ENCODE measurements at places on chromosomes 3 and 15.

DNA sequence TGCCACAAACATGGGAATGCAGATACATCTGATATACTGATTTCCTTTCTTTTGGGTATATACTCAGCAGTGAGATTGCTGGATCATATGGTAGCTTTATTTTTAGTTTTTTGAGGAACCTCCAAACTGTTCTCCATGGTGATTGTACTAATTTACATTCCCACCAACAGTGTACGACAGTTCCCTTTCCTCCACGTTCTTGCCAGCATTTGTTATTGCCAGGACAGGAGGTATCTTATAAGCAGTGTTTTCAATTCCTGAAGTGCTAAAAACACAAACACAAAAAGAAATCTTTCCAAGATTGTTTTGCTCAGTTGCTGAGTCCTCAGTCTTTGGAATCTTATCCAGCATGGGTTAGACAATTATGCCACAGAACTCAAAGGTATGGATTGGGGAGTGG is 13.5 kb downstream of the GTF2E1 start:
- DNase-seq = no peak

GRCh38 chr3:151960961-151961580 is 87.6 kb downstream of the SUCNR1 start:
- no peak for DNase-seq

GRCh38 chr3:14505001-14505802 is 34.9 kb downstream of the GRIP2 start:
- DNase-seq = no peak

GRCh38 chr3:194339840-194340239 is 11.3 kb downstream of the CPN2 start:
- no peak for DNase-seq

- DNase-seq = no peak
These were observed 19.8 kb downstream of the HMG20A start for GRCh38 chr15:77440378-77440999.

GRCh38 chr15:85941186-85941855 is 138.3 kb upstream of the AGBL1 start:
- DNase-seq = no peak

DNA sequence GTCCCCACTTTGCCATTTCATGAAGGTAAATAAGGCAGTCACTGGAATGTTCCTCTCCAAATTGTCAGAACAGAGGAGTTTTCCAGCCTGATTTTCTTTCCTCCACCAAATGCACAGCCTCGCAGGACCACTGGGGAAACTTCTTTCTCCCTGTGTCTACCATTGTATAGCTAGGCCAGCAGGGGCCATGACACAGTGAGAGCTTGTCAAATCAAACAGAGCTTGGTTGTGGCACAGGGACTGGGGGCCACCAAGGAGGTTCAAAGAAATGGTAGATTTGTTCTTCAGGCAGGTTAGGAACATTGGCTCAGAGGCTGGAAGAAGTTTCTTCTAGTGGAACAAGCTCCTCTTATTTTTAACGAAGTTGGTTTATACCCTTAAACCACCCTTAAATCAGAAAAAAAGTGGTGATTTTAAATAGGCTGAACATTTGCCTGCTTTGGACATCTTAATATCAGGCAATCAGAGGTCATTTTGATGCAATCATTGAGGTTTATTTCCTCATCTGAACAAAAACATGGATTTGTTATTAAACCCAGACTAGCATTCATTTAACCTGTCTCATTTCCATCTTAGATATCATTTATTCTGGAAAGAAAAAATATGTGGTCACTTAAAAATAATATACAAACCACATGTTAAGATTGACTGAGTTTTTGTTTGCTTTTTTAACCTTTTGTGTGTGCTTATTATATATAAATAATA is 105.6 kb downstream of the GTPBP8 start:
- DNase-seq = no peak

DNA sequence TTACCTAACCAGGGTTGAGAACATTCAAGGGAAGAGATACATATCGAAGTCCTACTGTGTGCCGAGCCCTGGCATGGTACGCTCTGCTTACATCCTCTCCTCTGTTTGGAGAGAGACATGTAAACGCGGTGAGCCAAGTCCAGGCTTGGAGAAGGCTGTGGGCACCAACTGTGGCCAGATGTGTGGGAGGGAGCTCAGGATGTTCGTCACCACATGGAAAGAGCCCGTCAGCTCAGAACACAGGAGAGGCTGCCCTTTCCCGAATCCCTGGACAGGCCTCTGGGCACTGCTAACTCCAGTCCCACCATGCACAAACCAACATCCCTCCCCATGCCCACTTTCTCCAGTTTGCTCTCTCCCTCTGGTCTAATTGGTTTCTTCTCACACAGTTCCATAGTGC is 43.0 kb downstream of the MESD start:
- DNase-seq = no peak

DNA sequence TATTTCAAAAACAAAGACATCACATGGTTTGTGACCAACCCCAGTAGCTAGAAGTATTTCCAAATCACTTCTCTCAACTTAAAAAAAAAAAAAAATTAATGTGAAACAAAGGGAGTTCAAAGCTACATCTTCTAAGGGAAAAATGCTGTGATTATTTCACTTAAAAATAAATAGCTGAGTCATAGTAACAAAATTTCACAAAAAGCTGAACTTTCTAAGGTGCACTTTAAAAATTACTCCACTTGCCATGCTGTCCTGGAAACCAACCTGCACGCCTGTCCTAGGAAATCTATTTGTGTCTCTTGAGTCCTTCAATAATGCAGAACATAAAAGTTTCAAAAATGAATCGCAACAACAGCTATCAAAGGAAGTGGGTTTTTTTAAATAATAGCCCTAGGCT is 1.8 kb downstream of the ACAP2 start:
- no peak for DNase-seq

DNA sequence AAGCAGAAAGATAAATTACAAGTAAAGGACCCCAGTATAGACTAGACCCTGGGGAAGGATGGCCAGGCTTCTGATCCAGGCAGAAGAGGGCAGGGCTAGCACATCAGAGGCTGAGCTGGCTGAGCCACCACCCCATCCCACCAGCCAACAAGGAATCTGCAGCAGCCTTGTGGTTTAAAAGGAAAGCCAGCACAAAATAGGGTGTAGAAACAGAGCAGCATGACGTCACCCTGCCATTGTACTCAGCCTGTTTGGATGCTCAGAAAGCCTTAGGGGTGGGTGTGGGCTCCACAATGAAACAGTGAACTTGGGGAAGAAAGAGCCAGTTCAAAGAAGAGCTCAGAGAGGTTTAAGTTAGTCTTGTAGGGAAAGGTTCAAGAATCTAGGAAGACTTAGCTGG is 28.2 kb downstream of the DUOX1 start:
- no peak for DNase-seq

GRCh38 chr15:53212785-53213184 is 422.6 kb upstream of the ONECUT1 start:
- DNase-seq = no peak

- no peak for DNase-seq
These were observed 1.3 kb upstream of the THBS1 start for GRCh38 chr15:39579487-39580116.

- DNase-seq = no peak
These were observed 334.0 kb upstream of the ARL6 start for GRCh38 chr3:97430601-97431000.

GRCh38 chr3:57696801-57697321 is 4.0 kb upstream of the DENND6A start:
- no peak for DNase-seq

GRCh38 chr3:195101927-195102608 is 168.9 kb downstream of the XXYLT1 start:
- DNase-seq = no peak

DNA sequence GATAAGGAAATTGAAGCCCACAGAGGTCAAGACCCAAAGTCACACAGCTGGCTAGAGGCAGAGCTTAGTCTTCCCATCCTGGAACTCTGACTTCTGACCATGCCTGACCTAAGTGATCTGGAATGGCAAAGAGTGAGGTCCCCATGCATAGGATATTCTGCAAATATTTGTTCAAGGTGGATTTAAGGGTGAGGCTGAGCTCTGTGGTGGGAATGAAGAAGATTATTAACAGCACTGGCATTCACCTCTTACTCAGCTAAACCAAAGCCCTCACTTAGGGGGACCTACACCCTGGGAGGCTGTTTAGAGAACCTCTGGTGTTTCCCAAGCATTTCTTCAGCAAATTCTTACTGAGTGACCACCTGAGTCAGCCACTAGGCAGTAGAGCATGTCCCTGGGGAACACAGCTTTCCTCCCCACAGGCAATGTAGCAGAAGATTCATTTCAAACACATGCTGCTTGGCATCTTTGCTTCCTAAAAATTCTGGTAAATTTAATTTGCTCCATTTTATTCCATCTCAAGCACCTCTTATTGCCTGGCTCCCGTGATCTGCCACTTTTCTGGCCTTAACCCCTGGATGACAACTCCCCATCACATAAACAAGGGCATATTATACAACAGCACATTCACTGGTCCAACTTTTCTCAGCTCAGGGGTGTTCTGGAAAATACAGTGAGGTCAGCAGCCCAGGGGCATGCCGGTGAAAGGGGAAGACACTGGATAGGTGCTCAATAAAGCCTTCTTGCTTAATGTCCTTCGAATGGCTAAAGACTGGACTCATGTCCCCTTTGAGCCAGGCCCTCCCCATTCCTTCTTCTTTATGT is 176.0 kb downstream of the ABHD5 start:
- no peak for DNase-seq

DNA sequence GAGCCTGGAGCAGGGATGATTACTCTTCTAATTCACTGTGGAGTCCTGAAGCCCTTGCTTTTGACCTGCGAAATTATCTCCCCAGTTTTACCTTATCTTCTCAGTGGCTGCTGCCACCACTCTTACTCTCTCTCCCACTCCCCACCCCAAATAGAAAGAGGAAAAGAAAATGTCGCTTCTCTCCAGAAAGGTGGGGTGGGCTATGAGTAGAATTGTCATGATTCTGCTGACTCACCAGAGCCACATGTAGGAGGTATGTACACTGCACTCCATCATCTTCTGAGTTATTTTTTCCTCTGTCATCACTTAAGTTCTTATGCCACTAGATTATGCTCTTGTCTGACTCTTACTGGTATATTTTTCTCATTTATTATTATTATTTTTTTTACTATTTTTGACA is 43.9 kb upstream of the TMEM158 start:
- DNase-seq = no peak

DNA sequence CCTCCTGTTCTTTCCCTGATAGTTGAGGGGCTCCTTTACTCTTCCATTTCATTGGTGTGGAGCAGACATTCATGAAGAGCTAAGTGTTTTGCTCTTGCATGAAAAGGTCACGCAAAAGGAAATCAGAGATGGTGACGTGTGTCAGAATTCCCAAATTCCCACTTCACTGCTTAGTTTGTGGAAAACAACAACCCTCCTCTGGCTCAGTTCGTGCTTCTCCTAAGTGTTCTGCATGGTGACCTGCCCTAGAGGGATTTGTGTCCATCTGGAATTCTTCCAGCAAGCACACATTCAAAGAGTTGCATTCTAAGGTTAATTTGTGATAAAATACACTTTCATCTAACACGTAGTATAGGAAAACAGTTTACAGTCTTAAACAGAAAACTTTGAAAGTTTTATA is 95.6 kb downstream of the IMPG2 start:
- no peak for DNase-seq

GRCh38 chr15:71612869-71613268 is 197.5 kb upstream of the NR2E3 start:
- no peak for DNase-seq

- no peak for DNase-seq
These were observed 109.4 kb upstream of the MBNL1 start for GRCh38 chr3:152159328-152159727.

DNA sequence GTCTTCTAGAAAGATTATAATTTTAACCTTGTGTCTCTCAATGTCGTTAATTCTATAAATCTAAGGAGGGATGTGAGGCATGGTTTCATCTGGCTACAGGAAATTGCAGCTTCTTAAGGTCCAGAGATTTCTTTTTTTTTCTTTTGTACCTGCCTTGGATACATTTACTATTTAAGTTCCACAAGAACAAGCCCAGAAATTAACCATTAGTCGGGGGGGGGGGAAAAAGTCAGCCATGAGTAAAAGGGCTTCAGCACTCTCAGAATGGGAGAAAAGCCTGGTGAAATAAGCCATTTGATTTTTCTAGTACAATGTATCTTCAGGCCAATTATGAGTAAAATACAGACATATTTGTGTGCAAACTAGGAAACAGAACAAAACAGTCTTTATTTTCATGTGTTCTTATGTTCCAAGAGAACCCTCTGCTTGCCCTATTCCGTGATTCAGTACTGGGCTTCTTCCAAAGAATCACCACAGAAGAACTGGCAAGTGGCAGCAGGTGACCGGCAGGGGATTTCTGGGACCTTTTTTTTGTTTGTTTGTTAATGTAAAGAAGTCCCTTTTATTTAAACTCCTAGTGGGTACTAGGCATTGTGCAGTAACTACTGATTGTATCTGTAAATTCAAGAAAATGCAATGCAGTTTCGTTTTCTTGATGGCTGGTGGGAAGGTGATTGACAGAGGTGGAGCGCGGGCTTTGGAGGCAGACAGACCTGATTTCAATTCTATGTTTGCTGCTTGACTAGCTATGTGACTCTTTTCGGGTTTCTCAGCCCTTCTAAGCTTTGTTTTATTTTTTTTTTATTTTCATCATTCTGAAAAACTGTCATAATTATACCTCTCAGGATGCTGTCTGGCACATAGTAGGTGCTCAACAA is 82.5 kb downstream of the PEX5L start:
- DNase-seq = no peak

DNA sequence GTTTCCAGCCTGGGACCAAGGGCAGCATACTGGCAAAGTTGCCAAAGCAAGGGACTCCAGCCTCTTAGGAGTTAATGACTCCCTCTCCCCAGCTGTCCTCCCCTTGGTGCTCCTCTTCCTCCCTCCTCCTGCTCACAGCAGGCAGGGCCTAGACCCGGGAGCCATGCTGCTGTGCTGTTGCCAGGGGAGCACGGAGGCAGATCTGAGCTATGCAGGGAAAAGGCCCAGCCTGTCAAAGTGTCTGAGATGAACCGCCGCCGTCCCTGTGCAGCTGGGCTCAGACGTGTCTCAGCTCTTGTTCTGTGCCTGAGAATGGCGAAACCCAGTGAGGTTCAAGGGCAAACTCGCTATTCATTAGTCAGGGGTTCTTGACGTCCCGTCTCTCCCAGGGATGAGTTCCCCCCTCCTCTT is 60.8 kb upstream of the POLG start:
- no peak for DNase-seq
